ENCODE measurements at places on chromosomes 3 and 15.

- DNase-seq: peak; percentile 1
- H3K27ac ChIP-seq: no peak overlapping the region
Measured at GRCh38 chr3:187533797-187534196, 136.4 kb downstream of the SST start.

GRCh38 chr3:146342989-146343388 lies 92.1 kb upstream of the PLSCR4 start:
- no peak overlapping the region for H3K27ac ChIP-seq
- H3K27me3 ChIP-seq: no peaks in the 10 kb centered on the region
- H3K4me3 ChIP-seq: no peak overlapping the region
- H3K36me3 ChIP-seq: no peaks in the 10 kb centered on the region

GRCh38 chr15:91431041-91431715 lies 331.1 kb downstream of the SV2B start:
- no peaks in the 10 kb centered on the region for H3K36me3 ChIP-seq
- H3K4me1 ChIP-seq: no peaks in the 10 kb centered on the region
- H3K27ac ChIP-seq: no peak overlapping the region
- H3K4me3 ChIP-seq: no peak overlapping the region
- no peak for DNase-seq
- H3K27me3 ChIP-seq: no peaks in the 10 kb centered on the region

DNA sequence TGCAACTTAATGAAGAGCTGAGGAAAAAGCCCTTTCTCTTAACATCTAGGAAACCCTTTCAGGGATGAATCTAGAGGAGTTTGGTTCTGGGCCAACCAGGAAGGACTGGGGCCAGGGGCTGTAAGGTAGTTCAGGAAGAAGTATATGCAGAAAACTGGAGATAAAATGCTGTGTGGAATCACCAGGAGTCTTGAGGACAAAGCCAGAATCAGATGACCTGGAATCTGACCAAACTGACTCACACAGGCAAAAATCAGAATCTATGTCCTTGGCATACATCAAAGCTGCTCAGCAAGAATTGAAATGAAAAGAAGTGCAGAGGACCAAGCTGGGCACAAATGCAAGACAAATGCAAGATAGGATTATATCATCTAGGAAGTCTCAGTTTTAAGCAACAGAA lies 59.4 kb upstream of the ATP2C1 start:
- no peaks in the 10 kb centered on the region for H3K4me1 ChIP-seq
- no peak overlapping the region for H3K27ac ChIP-seq
- no peaks in the 10 kb centered on the region for H3K27me3 ChIP-seq
- H3K4me3 ChIP-seq: no peak overlapping the region
- DNase-seq: no peak

- no peaks in the 10 kb centered on the region for H3K36me3 ChIP-seq
- no peak overlapping the region for H3K4me3 ChIP-seq
- DNase-seq: no peak
- H3K27me3 ChIP-seq: no peaks in the 10 kb centered on the region
- no peaks in the 10 kb centered on the region for H3K4me1 ChIP-seq
Measured at GRCh38 chr3:178526291-178526690, 9.9 kb upstream of the KCNMB2 start.

DNA sequence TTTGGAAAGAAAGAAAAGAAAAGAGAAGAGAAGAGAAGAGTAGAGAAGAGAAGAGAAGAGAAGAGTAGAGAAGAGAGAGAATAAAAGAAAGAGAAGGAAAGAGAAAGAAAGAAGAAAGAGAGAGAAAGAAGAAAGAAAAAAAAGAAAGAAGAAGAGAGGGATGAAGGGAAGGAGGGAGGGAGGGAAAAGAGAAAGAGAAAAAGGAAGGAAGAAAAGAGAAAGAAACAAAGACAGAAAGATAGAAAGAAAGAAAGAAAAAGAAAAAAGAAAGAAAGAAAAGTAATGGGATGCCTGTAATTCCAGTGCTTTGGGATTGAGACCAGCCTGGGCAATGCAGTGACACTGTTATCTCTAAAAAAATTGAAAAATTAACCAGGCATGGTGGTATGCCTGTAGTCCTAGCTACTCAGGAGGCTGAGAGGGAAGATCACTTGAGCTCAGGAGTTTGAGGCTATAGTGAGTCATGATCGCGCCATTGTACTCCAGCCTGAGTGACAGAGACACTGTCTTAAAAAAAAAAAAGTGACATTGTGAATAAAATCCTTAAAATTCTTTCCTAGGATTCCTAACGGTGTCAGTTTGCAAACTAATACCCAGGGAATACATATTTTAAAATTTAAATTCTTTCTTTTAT lies 1.7 kb downstream of the RASL12 start:
- H3K4me1 ChIP-seq: peaks cover 15% of the 10 kb centered on the region
- no peak overlapping the region for H3K27ac ChIP-seq
- DNase-seq: no peak

DNA sequence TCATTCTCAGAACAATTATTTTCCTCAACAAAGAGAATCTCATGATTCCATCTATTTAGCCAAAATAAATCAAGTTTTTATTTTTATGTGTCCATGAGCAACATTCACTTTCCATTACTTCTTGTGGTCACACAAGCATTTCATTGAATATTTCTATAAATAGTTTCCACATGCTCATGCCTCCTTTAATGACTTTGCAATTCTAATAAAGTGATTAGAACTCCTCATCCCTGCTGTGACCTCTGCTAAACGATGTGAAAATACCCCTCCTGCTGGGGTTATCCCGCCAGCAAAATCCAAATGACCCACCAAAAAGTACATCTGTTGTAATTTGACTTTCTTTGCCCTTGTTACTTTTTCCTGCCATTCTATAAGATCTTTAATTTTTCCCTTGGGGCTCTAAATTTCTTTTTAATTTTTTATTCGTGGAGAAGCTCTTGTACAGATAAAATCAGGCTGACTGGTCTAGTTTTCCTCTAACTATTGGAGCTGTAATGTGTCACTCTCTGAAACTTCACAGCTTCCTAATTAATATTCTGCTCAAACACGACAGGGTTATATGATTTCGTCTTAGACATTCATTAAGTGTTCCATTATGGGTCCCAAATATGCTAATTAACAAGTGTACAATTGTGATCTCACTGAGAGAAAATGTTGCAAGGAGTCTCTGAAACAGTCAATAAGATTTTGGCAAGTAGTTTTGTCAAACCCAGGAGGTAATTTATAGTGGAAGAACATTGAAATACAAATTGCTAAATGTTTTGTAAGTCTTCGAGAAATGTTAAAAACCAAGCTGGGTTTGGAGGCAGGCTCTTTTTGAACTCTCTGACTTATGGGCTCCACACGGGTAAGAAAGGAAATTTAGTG lies 533.1 kb upstream of the NAALADL2 start:
- peaks cover 16% of the 10 kb centered on the region for H3K4me1 ChIP-seq
- no peaks in the 10 kb centered on the region for H3K27me3 ChIP-seq

- no peak overlapping the region for H3K4me3 ChIP-seq
- no peaks in the 10 kb centered on the region for H3K27me3 ChIP-seq
- H3K4me1 ChIP-seq: peaks cover 13% of the 10 kb centered on the region
- DNase-seq: no peak
Measured at GRCh38 chr3:46544771-46545503, 21.2 kb downstream of the LRRC2 start.

GRCh38 chr3:36707623-36708409 lies 56.5 kb downstream of the DCLK3 start:
- no peak for DNase-seq
- no peaks in the 10 kb centered on the region for H3K27me3 ChIP-seq
- H3K27ac ChIP-seq: no peak overlapping the region
- no peaks in the 10 kb centered on the region for H3K4me1 ChIP-seq

DNA sequence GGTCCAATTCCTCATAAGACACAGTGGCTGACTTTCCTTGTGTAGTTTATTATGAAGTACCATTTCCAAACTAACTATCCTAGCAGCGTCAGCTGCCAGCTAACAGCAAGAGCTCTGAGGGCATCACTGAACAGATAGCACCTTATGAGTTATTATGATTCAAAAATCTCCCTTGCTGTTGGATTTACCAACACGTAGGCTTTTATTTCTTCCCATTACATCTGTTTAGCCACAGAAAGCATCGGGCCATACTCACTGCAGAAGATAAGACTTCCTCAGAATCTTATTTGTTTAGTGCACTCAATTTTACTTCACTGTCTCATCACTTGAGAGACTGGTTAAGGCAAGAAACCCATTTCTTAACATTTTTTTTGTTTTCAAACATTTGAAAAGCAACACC lies 16.2 kb downstream of the CLDN1 start:
- no peaks in the 10 kb centered on the region for H3K27me3 ChIP-seq
- H3K4me1 ChIP-seq: peaks cover 62% of the 10 kb centered on the region
- no peak for DNase-seq

- no peaks in the 10 kb centered on the region for H3K4me1 ChIP-seq
- no peak overlapping the region for H3K27ac ChIP-seq
- DNase-seq: no peak
- H3K36me3 ChIP-seq: no peaks in the 10 kb centered on the region
- H3K4me3 ChIP-seq: no peak overlapping the region
Measured at GRCh38 chr3:51931756-51932155, 9.9 kb downstream of the RRP9 start.

DNA sequence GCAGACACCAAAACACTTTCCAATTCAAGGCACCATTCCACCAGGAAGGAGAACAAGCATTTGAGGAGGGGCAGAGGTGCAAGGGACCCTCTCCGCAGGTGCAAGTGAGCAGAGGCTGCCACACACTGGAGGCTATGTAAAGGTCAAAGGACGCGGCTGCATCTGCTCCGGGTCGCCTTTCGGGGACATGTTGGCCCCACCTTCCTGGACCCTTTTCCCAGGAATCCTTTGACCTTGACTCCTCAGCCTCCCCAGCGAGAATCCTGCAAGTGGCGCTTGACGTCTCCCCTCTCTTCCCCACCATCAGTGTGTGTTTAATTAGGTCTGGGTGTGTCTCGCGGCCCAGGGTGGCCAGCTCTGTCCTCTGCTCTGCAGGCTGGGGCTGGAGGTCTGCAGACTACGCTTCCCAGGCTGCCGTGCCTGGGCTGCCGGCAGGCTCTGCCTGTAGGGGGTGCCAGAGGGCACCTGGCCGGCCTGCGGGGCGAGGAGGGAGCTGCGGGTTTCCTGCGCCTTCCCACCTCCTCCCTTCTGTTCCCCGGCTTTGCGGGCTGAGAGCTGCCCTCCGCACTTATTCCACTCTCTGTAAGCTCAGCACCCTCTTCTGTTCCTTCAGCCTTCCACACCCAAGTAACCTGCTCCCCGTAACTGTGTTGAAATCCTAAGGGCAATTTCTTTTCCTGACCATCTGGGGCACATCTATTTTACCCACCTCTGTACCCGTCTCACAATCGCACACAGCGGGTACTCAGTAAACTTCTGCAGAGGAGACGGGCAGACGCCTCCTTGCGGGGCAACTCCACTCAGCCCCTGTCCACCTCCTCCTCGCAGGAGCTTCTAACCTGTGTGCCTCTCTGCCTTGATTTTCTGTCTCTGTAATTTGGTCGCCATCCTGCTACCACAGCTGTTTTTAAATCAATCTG lies 129.8 kb downstream of the NSMCE3 start:
- H3K27ac ChIP-seq: no peak overlapping the region
- H3K36me3 ChIP-seq: no peaks in the 10 kb centered on the region
- no peaks in the 10 kb centered on the region for H3K4me1 ChIP-seq
- no peak overlapping the region for H3K4me3 ChIP-seq
- H3K27me3 ChIP-seq: no peaks in the 10 kb centered on the region

DNA sequence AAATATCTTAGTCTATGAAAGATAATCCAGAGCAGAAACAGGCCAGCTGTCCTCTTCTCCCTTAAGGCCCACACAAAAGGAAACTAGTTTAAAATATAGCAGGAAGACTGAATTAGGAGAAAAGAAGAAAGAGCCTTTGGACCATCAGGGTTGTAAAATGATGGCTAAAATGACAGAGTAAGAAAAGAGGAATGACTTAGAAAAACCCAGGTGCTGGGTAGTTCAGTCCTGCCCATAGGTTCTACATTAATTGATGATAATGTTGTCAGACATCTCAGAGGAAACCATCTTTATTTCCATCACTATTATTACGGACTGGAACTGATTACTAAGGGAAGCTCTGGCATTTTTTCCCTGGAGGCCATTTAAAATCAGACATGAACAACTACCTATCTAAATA lies 142.8 kb upstream of the STT3B start:
- no peak overlapping the region for H3K27ac ChIP-seq
- no peaks in the 10 kb centered on the region for H3K27me3 ChIP-seq
- no peak for DNase-seq
- no peaks in the 10 kb centered on the region for H3K36me3 ChIP-seq
- H3K4me3 ChIP-seq: no peak overlapping the region
- no peaks in the 10 kb centered on the region for H3K4me1 ChIP-seq

- peak overlapping the region; percentile 0 for H3K27ac ChIP-seq
- H3K36me3 ChIP-seq: no peaks in the 10 kb centered on the region
- peaks cover 35% of the 10 kb centered on the region for H3K4me1 ChIP-seq
- H3K27me3 ChIP-seq: no peaks in the 10 kb centered on the region
- H3K4me3 ChIP-seq: no peak overlapping the region
- DNase-seq: no peak
Measured at GRCh38 chr3:123411340-123412040, 37.4 kb downstream of the ADCY5 start.

DNA sequence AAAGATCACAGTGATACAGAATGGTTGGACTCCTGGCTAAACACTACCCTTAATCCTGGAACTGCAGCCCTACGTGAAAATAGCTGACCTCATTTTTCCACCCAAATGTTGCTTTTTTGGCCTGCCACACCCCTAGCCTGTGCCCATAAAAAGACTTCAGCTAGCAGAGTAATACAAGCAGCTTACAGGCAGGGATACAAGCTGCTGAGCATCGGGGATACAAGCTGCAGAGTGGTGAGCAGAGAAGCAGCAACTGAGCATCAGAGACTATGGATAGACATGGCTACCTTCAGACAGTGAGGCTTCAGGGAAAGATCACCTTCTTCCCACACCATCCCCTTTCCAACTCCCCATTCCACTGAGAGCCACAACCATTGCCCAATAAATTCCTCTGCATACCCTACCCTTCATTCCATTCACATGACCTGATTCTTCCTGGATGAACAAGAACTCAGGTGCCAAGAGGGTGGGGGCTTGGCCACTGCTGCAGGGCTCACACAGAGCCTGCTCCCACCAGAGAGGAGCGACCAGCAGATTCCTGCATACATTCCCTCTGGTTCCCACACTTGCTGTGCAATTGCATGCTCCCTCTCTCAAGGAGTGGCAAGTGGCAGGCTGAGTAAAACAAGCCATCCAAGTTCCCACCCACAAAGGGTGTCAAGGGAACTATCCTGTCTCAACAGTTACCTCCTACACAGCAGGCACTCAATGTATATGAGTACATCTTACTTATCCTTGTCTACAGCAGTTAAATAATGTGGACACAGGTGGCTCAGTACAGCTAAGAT lies 217.5 kb downstream of the ALCAM start:
- DNase-seq: no peak
- H3K4me3 ChIP-seq: no peak overlapping the region
- no peak overlapping the region for H3K27ac ChIP-seq
- H3K4me1 ChIP-seq: no peaks in the 10 kb centered on the region

DNA sequence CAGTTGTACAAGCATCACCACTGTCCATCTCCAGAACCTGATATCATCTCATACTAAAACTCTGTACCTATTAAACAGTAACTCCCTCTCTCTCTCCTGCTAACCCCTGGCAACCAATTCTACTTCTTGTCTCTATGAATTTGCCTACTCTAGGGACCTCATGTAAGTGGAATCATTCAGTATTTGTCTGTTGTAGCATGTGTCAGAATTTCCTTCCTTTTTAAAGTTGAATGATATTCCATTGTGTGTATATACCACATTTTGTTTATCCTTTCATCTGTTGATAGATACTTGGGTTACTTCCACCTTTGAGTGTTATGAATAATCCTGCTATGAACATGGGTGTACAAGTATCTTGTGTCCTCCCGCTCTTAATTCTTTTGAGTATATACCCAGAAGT lies 16.6 kb downstream of the ZNF592 start:
- no peak overlapping the region for H3K4me3 ChIP-seq
- DNase-seq: no peak
- peaks cover 16% of the 10 kb centered on the region for H3K4me1 ChIP-seq
- no peaks in the 10 kb centered on the region for H3K27me3 ChIP-seq
- no peak overlapping the region for H3K27ac ChIP-seq

- H3K4me1 ChIP-seq: no peaks in the 10 kb centered on the region
- H3K27me3 ChIP-seq: no peaks in the 10 kb centered on the region
- no peaks in the 10 kb centered on the region for H3K36me3 ChIP-seq
- no peak overlapping the region for H3K4me3 ChIP-seq
Measured at GRCh38 chr3:53744351-53744750, 101.9 kb downstream of the CHDH start.

Data from Caco-2 (cell line).